ENCODE measurements at places on chromosomes 5 and 9.

GRCh38 chr5:74319076-74319475, 321.5 kb downstream of the ENC1 start:
- no peak overlapping the region for H3K4me3 ChIP-seq
- H3K4me1 ChIP-seq: peaks cover 10% of the 10 kb centered on the region
- no peaks in the 10 kb centered on the region for H3K36me3 ChIP-seq

- no peak overlapping the region for H3K27ac ChIP-seq
- DNase-seq: no peak
- H3K36me3 ChIP-seq: peaks cover 27% of the 10 kb centered on the region
- no peaks in the 10 kb centered on the region for H3K4me1 ChIP-seq
- no peak overlapping the region for H3K4me3 ChIP-seq
These were observed 47.4 kb upstream of the SUSD3 start for GRCh38 chr9:93011114-93011513.

DNA sequence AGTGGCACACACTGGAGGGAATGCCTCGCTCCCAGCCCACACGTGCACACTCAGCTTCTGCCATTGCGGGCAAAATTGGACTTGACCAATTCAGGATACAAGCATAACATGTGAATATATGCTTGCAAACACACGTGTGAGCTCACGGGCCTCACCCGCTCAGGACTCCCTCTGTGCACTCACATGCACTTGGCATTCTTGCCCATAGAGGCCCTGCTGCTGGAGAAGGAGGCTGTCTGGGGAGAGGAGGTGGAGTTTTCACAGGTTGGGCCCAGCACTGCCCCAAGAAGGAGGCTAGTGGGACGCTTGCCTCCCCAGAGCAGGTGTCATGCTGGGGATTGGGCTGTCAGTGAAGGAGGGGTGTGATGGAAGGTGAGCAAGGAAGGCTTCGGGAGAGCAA, 1.7 kb downstream of the MYMK start:
- peaks cover 2% of the 10 kb centered on the region for H3K4me1 ChIP-seq
- no peaks in the 10 kb centered on the region for H3K27me3 ChIP-seq
- no peak for DNase-seq

- peaks cover 20% of the 10 kb centered on the region for H3K27me3 ChIP-seq
- H3K27ac ChIP-seq: no peak overlapping the region
- no peaks in the 10 kb centered on the region for H3K4me1 ChIP-seq
- no peak overlapping the region for H3K4me3 ChIP-seq
These were observed 110.7 kb downstream of the RXRA start for GRCh38 chr9:134436911-134437310.

GRCh38 chr9:136352682-136353081, 10.9 kb downstream of the DNLZ start:
- H3K4me1 ChIP-seq: no peaks in the 10 kb centered on the region
- no peak overlapping the region for H3K4me3 ChIP-seq
- no peaks in the 10 kb centered on the region for H3K36me3 ChIP-seq
- no peak for DNase-seq
- H3K27ac ChIP-seq: no peak overlapping the region

DNA sequence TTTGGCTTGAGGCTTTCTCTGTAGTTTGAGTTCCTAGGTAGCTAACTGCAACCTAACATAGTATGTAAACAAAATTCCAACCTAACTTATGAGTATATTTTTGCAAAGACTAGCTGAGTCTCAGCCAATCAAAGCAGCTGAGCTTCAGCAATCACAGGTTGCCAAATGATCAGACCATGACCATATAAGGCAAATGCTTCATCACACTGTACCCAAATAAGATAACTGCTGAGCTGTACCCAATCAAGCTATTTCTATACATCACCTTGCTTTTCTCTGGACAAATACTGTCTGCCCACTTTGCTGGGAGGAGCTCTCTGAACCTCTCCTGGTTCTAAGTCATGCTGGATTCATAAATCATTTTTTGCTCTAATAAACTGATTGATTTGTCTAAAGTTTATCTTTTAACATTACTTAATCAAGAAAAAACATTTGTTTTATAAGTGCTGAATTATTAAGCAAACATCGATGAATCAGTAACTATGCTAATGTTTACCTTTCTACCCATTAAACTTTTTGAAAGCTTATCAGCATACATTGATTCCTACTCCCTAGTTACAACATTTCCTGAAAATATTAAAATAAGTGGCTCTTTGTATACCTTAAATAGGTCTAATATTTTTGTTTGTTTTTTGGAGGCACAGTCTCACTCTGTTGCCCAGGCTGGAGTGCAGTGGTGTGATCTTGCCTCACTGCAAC, 129.7 kb upstream of the PCA3 start:
- H3K27me3 ChIP-seq: no peaks in the 10 kb centered on the region
- no peaks in the 10 kb centered on the region for H3K36me3 ChIP-seq
- H3K27ac ChIP-seq: no peak overlapping the region
- peaks cover 16% of the 10 kb centered on the region for H3K4me1 ChIP-seq

GRCh38 chr5:111201705-111202104, 22.5 kb upstream of the CAMK4 start:
- H3K4me3 ChIP-seq: no peak overlapping the region
- H3K27me3 ChIP-seq: no peaks in the 10 kb centered on the region
- DNase-seq: no peak

DNA sequence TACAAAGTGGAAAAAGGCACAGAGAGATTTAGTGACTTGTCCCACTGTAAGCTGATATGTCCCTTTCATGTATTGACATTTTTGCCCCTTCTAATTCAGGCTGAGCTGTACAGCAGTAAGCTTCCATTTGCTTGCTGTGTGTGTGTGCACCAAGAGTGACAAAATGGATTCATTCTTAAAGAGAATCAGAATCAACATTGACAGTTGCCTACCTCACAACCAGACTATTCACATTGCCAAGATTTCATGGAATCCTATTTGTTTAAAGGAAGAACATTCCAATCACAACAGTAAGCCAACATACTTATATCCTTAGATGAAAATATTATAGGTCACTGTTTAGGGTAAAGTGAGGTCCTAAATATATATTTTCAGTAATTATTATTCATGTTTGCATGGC, 102.6 kb downstream of the TMEM232 start:
- no peaks in the 10 kb centered on the region for H3K4me1 ChIP-seq
- no peaks in the 10 kb centered on the region for H3K36me3 ChIP-seq
- no peak overlapping the region for H3K4me3 ChIP-seq
- no peaks in the 10 kb centered on the region for H3K27me3 ChIP-seq
- no peak overlapping the region for H3K27ac ChIP-seq
- DNase-seq: no peak

DNA sequence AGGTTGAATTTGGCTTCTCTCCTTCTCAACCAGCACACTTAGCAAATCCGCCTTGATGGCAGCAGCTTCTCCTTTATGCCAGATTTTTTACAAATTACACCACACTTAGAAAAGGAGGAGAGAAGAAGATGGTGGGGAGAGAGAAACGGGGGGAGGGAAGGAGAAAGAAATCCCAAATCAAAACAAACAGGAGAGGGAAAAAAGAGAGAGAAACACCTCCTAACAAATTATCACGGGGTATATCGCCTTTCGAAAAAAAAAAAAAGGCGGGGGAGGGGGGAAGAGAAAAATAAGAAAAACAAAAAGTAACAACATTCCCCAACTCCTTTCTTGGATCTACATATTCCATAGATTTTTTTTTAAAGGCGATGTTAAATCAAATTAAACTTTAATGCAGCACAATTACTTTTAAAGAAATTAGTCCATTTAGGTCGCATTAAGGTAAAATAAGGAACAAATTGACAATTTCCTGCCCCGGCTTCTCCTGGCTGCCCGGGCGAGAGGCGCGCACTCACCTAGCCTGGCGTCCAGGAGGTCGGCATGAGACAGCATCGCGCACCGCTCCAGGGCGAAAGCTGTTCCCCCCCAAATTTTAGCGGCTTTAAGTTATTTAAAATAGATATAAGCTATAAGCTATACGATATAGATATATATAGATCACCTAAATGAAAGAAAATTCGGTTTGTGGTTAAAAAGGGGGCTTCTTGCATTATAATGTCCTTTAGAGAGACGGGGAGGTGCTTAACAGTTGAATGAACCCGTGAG, at the start of gene OTP:
Gene OTP, minus strand, starts transcription at position 716 of the 765 bp plus-strand sequence. Its CDS starts 164 bp downstream, at position 552.
- peaks cover 85% of the 10 kb centered on the region for H3K27me3 ChIP-seq
- H3K27ac ChIP-seq: peak within 1 kb of the TSS; percentile 5
- H3K36me3 ChIP-seq: peaks cover 10% of the 10 kb centered on the region
- no peak for DNase-seq
- peaks cover 16% of the 10 kb centered on the region for H3K4me1 ChIP-seq

DNA sequence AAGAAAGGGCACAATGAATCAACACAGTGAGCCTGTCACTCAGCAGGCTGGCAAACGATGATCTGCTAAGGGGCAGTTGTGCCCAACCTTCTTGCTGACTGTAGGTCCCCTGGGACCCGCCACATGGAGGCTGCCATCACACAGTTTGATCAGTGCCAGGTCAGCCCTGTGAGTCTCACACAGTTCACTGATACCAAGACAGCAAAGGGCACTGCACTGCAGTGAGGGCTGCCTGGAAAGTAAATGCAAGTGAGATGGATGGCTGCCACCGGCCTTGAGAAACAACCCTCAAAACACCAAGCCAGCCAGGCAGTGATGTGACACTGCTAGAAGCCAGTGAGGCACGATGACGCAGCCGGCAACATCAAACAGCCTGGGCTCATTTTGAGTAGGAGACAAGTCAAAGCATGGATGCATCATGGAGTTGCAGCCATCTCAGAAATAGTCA, 30.3 kb downstream of the FOXD1 start:
- H3K4me3 ChIP-seq: no peak overlapping the region
- no peak overlapping the region for H3K27ac ChIP-seq
- DNase-seq: no peak
- H3K36me3 ChIP-seq: no peaks in the 10 kb centered on the region

DNA sequence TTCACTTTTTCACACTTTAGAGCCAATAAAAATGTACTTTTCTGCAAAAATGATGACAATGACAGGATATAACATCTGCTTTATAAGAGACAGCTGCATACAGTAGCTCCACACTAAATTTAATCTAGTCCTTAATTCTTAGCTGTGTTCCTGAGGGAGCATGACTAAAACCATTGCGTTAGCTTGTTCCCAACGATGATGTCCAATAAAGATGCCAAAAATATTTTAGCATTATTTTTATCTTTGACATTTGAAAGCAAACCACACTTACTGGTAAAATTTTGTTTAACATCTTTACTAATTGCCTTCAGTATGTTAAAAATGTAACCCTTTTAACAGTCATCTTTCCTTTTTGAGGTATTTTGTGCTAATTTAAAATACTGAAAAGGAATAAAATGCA, 382.7 kb downstream of the CHSY3 start:
- H3K27ac ChIP-seq: no peak overlapping the region
- peaks cover 4% of the 10 kb centered on the region for H3K27me3 ChIP-seq
- no peaks in the 10 kb centered on the region for H3K36me3 ChIP-seq

GRCh38 chr5:74919041-74919440, 52.9 kb upstream of the FAM169A start:
- H3K4me3 ChIP-seq: no peak overlapping the region
- peaks cover 3% of the 10 kb centered on the region for H3K27me3 ChIP-seq
- no peak for DNase-seq
- H3K27ac ChIP-seq: no peak overlapping the region

DNA sequence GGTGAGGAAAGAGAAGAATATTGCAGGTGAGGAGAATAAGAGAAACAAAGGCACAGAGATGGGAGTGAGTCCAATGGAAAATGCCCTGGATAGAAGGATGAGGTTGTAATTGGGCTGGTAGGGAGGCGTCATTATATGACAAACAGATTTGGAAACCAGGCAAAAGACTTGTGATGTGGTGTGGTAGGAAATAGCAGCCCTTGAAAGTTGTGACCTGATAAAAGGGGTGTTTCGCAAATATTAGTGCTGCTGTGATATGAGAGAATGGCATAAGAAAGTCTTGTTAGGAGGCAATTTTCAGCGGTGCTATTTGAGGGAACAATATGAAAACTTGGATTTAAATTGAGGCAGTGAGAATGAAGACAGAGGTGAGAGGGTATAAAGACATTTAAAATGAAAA, 217.5 kb upstream of the ACTBL2 start:
- no peaks in the 10 kb centered on the region for H3K36me3 ChIP-seq
- DNase-seq: no peak
- H3K4me1 ChIP-seq: no peaks in the 10 kb centered on the region
- H3K27ac ChIP-seq: no peak overlapping the region

- no peak overlapping the region for H3K4me3 ChIP-seq
- H3K4me1 ChIP-seq: no peaks in the 10 kb centered on the region
- H3K27ac ChIP-seq: no peak overlapping the region
- DNase-seq: no peak
These were observed 16.5 kb upstream of the SRFBP1 start for GRCh38 chr5:121945261-121945660.

DNA sequence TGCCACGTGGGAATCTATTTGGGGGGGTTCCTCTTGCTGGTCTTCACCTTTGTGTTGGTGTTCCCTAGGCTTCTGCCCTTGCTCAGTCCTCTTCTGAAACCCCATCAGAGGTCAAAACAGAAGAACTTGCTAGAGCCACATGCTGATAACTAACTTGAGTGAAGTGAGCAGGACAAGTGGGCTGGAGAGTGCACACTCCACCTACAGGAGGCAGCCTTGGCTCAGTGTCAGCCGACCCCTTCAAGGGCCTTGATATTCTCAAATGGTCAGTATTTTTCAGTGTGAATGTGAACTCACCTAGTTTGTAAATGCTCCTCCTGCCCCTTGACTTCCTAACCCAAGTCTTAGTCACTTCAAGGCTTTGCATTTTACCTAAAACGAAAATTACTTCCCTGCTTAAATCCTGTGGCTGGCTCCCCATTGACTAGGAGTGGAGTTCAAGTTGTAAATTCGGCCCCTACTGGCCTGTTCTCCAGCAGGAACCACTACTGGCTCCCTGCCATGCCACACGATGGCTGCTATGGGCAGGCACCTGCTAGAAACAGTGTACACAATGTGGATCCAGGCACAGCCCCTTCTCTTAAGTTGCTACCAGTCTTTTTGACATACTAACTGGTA, 3.6 kb upstream of the SLC1A3 start:
- no peaks in the 10 kb centered on the region for H3K36me3 ChIP-seq
- no peak overlapping the region for H3K4me3 ChIP-seq
- peaks cover 36% of the 10 kb centered on the region for H3K27me3 ChIP-seq
- H3K4me1 ChIP-seq: peaks cover 20% of the 10 kb centered on the region

- no peak for DNase-seq
- no peaks in the 10 kb centered on the region for H3K36me3 ChIP-seq
- no peak overlapping the region for H3K4me3 ChIP-seq
- H3K27me3 ChIP-seq: peaks cover 10% of the 10 kb centered on the region
These were observed 70.7 kb downstream of the RFK start for GRCh38 chr9:76323490-76323889.

GRCh38 chr5:114665551-114665950, 303.7 kb downstream of the KCNN2 start:
- H3K27ac ChIP-seq: no peak overlapping the region
- no peaks in the 10 kb centered on the region for H3K27me3 ChIP-seq
- no peak overlapping the region for H3K4me3 ChIP-seq

GRCh38 chr5:1652873-1653697, 129.3 kb upstream of the LPCAT1 start:
- no peak overlapping the region for H3K4me3 ChIP-seq
- H3K4me1 ChIP-seq: peaks cover 15% of the 10 kb centered on the region
- H3K27me3 ChIP-seq: peaks cover 46% of the 10 kb centered on the region
